Neural crest cell (in vitro differentiated cells): ENCODE measurements at places on chromosomes 2 and 18. TPM values are rescaled to one million over a fixed set of nuclear protein-coding genes. Genes with fewer than 3 reads are reported as not detected.

The B3GNT7 gene
- 0.61 and 0.79 TPM in 2 replicates for total RNA-seq

The PARD6G gene
- total RNA-seq, result 28.0 and 28.3 TPM in 2 replicates

The DSG4 gene
- not detected in 2 replicates for total RNA-seq

The FAM110C gene
- total RNA-seq, result 0.07 and 0.09 TPM in 2 replicates

The NOSTRIN gene
- not detected in 2 replicates for total RNA-seq

GRCh38 chr2:117686699-117687098 lies 127.8 kb upstream of the DDX18 start:
- no peak for DNase-seq

GRCh38 chr2:151851761-151852160 lies 23.5 kb upstream of the ARL5A start:
- DNase-seq, result no peak

DNA sequence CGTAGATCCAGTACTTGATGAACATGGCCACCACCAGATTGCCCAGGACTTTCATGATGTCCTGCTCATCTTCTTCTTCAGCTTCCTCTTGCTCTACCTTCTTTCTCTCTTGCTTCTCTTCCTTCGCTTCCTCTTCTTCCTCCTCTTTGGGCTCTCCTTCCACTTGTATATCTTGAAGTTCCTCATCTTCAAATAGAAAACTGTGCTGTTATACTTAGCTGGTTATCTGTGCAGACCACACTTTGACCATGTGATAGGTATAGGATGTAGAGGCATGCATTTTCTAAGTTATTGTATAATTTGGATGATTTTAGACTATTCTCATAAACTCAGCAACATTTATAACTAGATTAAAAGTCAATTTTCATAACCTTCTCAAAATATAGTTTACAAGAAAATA lies 263.4 kb downstream of the NAPG start:
- DNase-seq, result no peak

DNA sequence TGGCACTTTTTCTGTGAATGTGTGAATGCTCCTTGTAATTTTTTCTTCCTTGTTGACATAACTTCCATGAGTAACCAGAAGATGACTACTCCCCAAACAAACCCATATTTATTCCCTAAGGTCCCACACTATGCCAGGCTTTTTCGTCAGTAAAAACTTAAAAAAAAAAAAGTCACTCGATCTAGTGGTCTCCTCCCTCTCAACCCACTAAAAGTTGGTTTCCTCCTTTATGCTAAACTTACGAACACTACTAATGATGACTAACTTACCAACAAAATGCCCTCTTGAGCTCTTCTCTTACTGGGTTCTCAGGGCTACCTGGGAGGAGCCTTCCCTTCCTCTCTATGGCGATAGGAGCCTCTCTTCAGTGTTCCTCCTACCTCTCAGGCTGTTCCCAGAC lies 18.2 kb downstream of the ACVR1 start:
- no peak for DNase-seq

GRCh38 chr2:120984046-120984445 lies 248.4 kb downstream of the GLI2 start:
- no peak for DNase-seq

DNA sequence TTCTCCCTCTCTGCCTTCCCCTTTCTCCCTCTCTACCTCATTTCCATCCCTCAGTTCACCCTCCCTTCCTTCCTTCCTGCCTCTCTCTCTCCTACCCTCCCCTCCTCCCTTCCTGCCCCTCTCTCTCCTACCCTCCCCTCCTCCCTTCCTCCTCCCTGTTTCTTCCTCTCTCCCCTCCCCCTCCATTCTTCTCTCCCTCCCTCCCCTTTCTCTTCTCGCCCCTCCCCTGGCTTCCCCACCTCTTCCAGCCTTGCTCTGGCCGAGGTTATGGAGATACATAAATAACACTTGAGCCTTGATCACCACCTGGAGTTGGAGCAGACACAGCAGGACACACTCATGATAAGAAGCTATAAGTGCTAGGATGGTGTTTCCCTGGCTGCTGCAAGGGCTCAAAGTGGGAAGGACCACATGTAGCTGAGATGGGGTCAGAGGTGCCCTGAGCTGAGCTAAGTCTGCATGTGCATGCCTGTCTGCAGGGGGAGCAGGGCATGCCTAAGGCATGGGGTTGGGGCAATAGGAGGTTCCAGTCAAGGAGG lies 326.1 kb upstream of the HS6ST1 start:
- DNase-seq, result no peak

GRCh38 chr2:149527998-149528755 lies 59.4 kb downstream of the MMADHC start:
- no peak for DNase-seq

DNA sequence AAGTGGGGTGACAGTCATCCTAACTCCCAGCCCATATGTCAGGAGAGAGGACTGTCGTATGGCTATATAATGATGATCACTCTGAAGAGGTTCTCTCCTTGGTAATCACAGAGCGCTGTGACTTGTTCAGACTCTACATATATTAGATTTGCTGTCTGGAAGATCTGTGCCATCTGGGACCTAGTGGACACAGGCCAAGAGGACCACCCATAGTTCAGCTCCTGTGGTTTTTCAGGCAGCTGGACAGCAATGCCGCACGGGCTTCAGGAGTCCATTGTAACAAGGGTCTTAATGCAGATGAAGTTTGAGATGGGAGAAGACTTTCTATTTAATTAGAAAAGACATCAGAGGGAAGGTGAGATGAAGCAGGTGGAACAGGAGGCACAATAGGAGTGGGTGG lies 40.1 kb upstream of the EPHA4 start:
- no peak for DNase-seq

GRCh38 chr2:16336916-16337315 lies 328.7 kb downstream of the CYRIA start:
- DNase-seq, result no peak

- DNase-seq, result no peak
These were observed 30.8 kb downstream of the C18orf54 start for GRCh38 chr18:54388203-54389142.

DNA sequence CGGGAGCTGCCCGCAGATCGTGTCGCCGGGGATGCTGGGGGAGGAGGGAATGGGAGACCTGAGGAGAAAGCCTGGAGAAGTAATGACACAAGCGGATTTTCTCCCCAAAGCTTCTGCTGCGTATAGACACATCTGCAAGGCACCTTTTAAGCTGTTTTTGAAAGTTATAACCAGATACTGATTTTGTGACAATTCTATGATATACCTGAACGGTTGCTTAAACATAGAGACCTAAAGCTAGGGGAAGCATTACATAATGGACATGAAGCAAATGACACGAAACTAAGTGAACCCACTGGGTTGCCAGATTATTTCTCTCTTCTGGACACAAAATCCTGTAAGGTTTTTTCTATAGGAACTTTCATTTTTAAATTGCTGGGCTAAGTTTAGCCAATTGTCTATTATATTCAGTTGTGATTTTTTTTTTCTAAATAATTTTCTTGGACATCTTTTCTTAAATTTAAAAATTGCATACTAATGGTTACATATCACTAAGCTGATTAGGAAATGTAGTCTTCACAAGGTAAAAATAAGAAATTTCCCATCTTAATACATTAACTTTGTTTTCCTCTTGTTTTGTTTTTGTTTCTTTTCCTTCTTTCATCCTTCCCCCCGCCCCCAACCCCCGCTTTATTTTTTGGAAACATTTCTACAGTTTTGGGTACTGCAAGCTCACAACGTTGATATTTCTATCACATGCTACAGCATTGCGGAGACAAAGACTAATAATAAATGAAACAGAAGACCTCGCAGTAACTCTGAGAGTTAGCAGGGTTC lies 1.3 kb downstream of the OSBPL6 start:
- no peak for DNase-seq

DNA sequence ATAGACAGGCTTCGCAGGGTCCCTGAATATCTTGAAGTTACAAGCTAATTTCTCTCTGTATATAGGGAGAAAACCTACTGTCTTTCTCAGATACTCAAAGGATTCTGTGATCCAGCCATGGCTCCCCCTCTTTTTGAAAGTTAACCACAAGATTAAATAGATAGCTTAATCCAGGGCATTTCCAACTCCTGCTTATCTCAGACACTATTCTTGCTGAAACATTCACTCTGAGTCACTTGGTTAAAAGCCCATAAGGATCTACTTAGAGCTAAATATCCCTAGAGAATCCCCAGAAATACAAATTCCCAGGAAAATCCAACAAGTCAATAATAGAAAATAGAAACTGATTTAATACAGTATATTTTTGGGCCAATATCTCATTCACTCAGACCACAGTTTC lies 179.1 kb upstream of the LYPD1 start:
- no peak for DNase-seq

DNA sequence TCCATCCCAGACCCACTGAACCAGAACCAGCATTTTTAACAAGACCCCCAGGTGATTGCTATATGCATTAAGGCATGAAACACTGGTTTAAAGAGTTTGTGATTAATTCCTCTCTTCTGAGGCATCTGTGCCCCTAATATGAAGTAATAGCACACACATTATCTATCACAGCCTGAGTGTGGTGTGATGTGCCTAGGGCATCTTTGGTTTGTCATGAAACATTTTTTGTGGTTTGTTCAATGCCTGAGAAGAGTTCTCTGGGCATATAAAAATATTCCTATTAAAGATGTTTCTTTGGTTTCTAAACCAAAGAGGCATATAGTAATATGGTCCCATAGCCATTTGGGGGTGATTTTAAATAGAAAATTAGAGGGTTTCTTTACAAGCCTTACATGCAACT lies 221.7 kb upstream of the SPOPL start:
- DNase-seq, result no peak
